ENCODE measurements at places on chromosomes 1 and 21.

DNA sequence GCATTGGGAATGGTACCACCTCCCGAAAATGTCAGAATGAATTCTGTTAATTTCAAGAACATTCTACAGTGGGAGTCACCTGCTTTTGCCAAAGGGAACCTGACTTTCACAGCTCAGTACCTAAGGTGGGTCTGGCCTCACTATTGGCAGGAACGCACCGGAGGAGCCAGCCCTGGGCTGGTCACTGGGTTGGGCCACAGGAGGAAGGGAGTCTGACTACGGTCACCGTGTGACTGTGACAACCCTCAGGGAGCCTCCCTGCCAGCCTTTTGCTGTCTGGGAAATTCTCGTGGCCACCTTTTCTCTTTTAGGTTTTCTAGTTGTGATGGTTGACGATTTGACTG, 2.2 kb downstream of the IL10RB start:
- no peak for DNase-seq

GRCh38 chr1:184635980-184636431, 118.7 kb downstream of the EDEM3 start:
- DNase-seq: no peak

DNA sequence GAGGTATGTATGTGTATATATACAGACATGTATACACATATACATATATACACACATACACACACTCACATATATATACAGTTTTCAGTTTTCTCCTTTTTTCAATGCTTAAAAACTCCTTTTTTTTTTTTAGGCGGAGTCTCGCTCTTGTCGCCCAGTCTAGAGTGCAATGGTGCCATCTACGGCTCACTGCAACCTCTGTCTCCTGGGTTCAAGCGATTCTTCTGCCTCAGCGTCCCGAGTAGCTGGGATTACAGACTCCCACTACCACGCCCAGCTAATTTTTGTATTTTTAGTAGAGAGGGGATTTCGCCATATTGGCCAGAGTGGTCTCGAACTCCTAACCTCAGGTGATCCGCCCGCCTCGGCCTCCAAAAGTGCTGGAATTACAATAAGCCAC, 27.0 kb downstream of the STYXL2 start:
- no peak for DNase-seq

DNA sequence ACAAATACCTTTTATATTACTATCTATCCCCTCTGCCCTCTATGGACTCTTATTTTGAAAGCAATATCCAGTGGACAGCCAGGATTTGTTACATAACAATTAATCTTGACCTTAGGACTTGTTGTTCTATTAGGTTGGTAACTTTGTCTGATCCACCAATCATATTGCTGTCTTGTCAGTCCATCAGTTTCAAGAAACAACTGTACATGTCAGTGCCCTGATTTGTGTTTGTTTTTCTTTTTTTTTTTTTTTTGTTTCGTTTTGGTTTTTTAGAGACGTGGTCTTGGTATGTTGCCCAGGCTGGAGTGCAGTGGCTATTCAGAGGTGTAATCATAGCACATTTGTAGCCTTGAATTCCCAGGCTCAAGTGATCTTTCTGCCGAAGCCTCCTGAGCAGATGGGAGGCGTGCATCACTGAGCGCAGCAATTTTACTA, 1.5 kb upstream of the SCP2 start:
- no peak for DNase-seq

DNA sequence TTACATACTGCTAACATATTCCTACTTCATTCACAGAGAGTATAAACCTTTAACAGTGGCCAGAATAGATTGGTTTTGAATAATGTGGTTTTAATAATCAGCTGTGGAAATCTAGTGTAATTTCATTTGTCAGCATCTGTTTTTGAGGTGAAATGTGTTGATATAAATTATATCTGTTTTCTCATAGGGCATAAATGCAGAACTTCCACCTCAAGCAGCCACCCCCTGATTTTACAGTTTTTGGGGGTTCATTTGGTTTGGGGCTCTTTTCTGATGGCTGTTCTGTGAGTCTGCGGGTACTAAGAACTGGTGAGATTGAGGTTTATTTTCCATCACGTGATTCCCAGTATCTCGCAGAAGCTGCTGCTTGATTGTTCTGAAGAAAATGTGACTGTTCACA, 23.2 kb downstream of the EDARADD start:
- no peak for DNase-seq
